CD14-positive monocyte (primary cell): ENCODE measurements at places on chromosomes 1 and 21.

- DNase-seq, result no peak
Measured at GRCh38 chr1:243667591-243667990, 182.5 kb downstream of the AKT3 start.

DNA sequence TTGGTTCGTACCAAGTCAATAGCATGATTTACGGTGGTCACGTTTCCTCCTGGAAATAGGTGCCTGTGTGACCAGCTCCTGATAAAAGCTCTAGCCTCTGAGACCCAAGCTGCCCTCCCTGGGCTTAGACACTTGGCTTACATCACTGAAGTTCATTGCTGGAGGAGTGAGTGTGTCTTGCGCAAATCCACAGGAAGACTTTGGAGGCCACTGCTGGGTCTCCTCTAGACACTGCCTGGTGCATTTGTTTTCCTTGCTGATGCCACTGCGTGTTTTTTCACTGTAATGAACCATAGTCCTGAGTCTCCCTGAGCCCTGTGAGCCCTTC, 230.6 kb downstream of the DSCAM start:
- no peak for DNase-seq

DNA sequence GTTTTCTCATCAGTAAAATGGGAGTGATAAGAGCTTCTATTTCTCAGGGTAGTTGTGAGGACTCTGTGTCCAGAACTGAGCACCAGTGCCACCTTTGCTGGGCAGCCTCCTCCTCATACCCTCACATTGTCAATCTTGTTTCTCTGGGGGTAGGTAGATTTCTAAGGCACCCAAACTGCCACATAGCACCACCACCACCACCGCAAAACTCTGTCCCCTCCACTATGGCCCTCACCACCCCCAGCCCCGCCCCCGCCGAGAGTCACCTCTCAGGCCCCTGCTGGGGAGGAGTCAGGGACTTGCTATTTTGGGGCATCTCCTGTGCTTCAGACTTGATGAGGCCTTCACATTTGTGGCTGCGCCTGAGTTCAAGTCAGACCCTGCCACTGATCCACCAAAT, 549.2 kb downstream of the PTPRU start:
- DNase-seq, result no peak

DNA sequence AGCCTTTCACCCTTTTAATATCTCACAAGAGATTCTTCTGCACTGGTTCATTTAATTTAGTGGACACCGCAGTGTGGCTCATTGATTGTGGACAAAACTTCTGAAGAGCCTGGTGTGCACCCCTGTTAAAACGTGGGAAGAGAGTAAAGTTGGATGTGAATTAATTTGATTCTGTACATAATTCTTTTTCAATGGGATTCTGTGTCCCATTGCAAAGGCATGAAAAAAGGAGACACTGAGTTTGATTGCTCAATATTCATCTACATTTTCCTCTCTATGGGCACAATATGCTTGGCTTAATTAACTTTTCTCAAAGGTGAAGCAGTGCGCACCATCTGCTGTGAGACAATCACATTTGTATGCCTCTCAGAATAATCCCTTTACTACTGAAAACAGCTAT, 95.1 kb downstream of the BARHL2 start:
- DNase-seq, result no peak

- no peak for DNase-seq
Measured at GRCh38 chr21:45873866-45874265, 107.7 kb upstream of the COL6A1 start.

- peak; percentile 65 for DNase-seq
Measured at GRCh38 chr21:37257967-37258877, 8.9 kb downstream of the VPS26C start.

GRCh38 chr1:172978595-172978994, 72.1 kb downstream of the TNFSF18 start:
- no peak for DNase-seq

DNA sequence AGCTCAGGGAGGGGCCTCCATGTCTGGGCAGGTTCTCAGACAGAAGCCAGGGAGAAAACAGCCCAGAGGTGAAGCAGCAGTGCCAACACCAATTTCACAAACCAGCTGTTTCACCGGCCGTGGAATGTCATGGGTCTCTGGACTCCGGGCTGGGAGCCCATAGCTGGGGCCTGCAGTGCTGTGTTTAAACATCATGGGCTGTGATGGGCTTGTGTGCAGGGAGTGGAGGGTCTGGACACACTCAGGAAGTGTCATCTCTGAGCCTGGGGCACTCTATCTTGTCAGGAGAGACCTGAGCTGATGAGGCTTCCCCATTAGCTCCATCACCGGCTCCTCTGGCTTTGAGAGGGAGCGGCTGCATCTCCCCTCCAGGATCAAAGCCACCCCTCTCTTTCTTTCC, 173.6 kb upstream of the IGSF21 start:
- no peak for DNase-seq

DNA sequence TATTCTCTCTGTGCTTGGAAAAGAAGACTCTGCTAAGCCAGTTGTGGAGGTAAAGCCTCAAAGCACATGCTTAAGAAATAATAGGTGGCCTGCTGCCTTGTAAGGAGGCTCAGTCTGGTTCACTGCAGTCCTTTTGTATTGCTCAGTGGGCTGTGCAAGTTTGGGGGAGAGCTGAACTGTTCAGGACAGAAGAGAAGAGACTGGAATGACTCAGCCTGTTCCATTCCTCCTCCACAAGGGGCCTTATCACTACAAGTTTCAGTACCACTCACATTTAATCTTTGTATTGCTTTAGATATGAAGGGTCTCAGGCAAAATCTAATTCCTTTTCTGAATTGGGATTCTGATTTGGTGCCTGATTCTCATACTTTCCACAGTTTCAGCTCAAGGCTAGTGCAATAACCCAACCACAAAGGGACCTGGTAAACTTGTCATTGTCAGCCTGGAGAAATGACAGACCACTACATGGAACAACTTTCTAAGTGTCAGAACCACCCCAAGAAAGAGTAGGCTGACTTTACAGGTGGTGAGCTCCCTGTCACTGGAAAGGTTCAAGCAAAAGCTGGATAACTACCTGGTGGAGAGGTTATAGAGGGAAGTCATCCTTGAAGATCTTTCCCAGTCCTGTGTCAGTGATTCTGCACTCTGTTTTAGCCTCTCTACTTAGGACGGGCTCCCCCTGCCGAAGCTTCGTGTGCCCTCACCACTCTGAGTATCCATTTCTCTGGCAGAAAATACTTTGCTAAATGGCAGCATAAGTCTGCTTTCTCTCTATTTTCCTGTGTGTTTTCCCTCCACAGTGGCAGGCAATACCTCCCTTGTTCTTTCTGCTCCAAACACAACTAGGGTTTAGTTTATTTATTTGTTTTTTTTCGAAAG, 162.9 kb upstream of the GJB5 start:
- DNase-seq, result no peak

DNA sequence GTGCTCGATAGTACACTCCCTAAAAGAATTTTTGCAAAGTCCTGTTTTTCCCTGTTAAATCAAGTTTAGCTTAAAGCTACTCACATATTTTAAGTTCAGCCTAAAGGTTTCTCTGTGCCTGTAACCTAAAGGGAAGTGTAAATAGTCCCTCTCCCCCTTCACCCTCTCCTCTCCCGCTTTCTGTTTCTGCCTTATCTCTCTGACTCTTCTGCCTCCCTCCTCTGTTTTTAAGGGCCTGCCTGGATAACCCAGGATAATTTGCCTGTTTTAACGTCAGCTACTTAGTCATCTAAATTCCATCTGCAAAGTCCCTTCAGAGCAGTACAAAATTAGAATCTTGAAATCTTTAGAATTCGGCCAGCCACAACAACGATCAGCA, 92.6 kb downstream of the NID1 start:
- no peak for DNase-seq

GRCh38 chr1:165342168-165342567, 14.3 kb downstream of the LMX1A start:
- no peak for DNase-seq
